NCI-H1417 treated with DMSO at 0.1 percent for 48 hours (cell line): ENCODE measurements at places on chromosomes 13 and 19.

- DNase-seq = no peak
Observed at GRCh38 chr13:111142472-111142871, 27.4 kb downstream of the ARHGEF7 start.

- DNase-seq = no peak
Observed at GRCh38 chr19:44912854-44913253, 1.6 kb upstream of the APOC1 start.

DNA sequence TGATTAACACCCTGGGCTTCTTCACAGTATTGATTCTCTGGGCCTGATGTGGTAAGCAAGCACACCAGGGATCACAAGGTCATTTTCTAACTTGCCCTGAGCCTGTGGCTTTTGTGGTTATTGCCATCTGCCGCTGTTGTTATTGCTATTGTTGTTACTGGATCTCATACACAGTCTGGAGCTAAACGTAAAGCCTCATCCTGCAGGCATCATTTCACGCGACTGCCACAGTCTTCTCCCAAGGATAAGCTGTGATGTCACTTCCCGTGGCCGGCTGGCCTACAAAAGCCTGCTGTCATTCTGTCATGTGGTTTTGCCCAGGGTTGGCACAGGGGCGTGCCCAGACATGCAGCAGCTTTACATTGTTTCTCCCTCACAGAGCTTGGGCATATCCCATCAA lies 154.0 kb upstream of the GPR12 start:
- DNase-seq = no peak

DNA sequence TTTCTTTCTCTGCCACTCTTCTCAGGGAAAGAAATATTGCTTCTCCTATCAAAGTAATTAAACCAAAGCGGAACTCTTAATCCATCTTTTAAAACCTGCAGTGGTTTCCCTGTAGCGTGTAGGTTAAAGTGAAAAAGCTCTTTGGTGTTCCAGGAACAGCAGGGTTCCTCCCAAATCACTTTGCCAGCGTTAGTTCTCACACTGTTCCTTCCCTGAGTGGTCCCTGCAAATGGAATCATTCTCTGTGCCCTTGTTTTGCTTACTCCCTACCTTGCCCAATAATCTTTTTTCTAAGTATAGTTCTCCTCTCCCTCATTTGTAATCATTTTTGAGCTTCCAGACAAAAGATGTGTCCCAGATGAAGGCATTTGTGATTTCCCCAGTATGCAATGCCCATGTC lies 207.5 kb downstream of the HS6ST3 start:
- DNase-seq = no peak

GRCh38 chr19:53195265-53195903 lies 2.2 kb upstream of the ZNF665 start:
- peak; percentile 33 for DNase-seq

DNA sequence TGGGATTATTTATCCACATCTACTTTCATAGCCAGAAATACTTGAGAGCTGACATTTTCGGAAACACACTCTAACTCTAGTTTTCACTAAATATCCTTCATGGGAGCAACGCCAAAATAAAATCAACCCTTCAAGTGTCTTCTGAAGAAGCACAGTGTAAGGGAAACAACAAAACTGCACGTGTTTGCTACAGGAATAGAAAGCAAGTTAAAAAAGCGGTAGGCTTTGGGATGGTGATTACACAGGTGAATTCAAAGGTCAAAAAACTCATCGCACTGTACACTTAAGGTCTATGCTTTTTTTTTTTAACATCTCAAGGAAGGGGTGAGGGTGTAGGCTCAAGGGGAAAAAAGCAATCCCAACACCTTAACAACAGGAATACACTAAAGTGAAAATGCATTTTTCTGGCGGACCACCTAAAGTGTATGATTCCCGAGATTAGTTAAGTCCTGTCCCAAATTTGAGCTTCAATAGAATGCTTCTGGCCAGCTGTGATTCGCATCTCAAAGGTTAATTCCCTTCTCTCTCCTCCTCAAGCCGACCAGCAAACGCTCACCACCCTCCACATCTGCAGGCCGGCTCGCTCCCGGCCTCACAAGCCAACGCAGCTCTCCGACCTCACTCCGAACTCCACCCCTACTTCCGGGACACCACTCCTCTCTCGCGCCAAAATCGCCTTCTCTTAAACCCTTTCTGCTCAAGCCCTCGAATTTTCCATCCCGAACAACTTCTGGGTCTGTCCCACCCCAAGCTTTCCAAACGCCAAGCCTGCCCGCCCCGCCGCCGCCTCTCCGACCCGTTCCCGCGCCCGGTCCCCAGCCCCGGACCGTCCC lies 1.1 kb downstream of the ARGLU1 start:
- DNase-seq = no peak

GRCh38 chr19:28736528-28736927 lies 476.4 kb downstream of the UQCRFS1 start:
- no peak for DNase-seq

GRCh38 chr19:8208922-8209461 lies at the start of gene CERS4:
Gene CERS4 (plus strand): TSS chr19:8209370. CDS start chr19:8251077, 41,707 bp downstream.
- peak; percentile 62 for DNase-seq

DNA sequence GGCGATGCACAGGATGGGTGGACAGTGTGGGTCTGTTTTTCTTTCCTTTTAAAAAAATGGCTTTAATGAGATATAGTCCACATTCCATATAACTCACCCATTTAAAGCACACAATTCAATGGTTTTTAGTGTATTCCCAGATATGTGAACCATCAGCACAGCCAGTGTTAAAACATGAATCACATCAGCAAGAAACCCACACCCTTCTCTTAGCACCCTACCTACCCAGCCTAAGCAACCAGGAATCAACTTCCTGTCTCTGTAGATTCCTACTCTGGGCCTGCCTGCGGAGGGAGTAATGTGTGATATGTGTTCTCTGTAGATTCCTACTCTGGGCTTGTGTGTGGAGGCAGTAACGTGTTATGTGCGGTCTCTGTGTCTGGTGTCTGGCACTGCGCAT lies 11.9 kb downstream of the TMEM255B start:
- DNase-seq = no peak

GRCh38 chr13:34638897-34639296 lies 303.2 kb upstream of the NBEA start:
- DNase-seq = no peak

DNA sequence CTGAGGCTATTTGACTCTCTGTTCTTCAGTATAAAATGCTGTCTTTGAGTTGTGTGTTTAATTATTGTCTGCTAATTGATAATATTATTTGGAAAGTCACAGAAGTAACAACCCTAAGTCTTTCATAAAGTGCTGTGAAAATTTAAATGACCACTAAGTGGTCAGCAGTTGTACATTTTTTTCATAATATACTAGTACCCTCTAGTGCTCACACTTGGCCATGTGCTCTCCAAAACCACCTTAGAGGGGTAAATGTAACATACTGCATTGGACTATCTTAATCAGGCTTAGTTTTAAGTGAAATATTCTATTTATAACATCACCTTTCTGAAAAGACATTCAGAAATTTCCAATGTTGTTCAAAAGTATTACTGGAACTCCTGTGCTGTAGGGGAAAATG lies 745.3 kb downstream of the GPC5 start:
- peak; percentile 16 for DNase-seq

DNA sequence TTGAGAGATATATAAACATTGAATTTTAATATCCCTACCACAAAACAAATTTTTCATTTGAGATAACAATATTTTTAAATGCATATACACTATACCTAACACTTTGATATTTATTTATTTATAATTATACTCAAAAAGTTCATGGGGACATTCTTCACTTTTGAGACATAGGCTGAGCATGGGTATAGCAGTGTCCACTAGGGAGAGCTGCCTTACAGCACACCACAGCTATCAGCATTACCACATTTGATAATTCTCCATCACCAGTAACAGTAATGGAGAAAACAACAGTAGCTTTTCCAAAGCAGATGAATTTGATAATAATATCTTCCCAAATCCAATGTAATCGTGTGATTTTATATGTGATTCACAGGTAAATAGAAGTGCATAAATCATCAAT lies 626.1 kb downstream of the DACH1 start:
- DNase-seq = no peak

DNA sequence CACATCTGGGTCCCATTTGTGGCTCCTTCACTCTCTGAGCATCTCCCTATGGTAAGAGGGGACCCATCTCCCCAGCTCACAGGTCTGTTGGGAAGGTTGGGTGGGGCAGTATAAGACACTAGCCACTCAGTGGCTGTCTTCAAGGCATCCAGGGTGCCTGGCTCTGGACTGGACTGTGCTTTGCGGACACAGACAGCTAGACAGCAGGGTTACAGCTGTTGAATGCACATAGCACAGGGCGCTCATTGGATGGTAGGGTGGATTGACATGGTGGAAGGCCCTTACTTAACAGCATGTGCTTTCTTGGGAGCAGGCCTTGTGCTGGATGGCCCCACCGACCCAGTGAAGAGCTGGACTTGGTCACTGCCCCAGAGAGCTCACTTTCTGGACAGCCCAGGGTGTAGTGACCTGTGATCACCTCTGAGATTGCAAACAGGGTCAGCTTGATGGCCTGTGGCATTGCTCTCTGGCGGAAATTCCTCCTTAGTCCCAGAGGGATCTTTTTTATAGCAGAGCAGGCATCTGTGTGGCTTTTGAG lies 1.9 kb downstream of the ZNF444 start:
- no peak for DNase-seq

DNA sequence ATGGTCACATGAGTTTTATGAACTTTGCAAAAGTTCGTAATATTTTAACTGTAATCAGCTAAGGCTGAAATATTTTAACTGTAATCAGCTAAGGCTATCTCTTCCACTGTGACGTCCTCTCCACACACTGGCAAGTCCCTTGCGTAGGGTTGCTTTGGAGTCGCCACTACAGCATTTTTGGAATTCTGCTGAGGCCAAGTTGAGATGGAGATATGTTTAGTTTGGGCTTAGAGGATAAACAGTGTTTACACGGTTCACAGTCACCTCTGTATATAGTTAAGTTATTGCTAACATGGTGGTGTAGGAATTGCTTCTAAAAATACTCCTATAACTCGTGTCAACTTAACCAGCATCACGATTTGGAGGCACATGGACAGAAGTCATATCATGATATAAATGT lies 143.6 kb upstream of the SERP2 start:
- no peak for DNase-seq

- no peak for DNase-seq
Observed at GRCh38 chr19:23956051-23956450, 41.4 kb downstream of the ZNF726 start.

DNA sequence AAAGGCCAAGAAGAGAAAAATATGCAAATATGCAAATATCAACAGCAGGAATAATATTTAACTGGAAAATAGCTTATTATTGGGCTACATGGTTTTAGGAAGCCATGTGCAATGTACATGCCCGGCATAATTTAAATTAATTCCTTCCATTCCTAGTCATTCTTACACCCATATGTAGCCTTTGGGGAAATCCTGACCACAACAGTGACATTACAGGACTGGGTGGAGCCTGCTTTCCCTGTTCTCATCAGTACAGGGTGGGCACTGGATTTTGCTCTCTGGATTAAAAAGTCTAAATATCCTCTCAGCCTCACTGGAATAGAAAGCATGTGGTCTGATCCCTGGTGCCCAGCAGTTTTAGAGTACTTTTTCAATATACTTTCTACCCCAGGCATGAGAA lies 198.2 kb downstream of the DNAJC15 start:
- DNase-seq = no peak

DNA sequence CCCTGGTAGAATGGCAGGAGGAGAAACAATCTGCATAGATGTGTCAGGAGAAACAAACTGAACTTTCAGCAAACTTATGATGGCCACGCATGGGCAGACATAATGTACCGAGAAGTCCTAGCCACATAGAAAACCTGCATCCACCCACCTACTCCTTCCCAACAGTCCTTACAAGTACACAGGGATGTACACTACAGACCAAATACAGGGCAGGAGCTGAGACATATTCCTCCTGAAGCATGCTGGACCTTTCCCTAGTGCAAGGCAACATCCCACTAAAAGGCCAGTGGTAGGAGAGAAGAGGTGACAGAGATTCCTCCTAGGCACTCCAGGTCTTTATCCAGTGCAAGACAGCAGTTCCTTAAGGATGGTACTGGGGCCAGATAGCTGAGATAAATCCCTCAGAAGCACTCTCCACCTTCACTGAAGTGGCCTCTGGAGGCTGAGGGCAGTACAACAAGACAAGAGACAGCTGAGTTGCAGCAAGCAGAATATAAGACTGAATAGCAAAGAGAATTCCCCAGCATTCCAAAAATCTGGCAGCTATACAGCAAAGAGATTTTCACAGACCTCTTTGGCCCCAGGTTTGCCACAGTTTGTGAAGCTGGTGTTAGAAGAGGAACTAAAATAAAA lies 18.3 kb downstream of the VWA8 start:
- DNase-seq = no peak

- DNase-seq = no peak
Observed at GRCh38 chr13:41004875-41005693, 14.0 kb downstream of the ELF1 start.

GRCh38 chr19:1064661-1065605 lies 2.0 kb upstream of the ARHGAP45 start:
- no peak for DNase-seq

DNA sequence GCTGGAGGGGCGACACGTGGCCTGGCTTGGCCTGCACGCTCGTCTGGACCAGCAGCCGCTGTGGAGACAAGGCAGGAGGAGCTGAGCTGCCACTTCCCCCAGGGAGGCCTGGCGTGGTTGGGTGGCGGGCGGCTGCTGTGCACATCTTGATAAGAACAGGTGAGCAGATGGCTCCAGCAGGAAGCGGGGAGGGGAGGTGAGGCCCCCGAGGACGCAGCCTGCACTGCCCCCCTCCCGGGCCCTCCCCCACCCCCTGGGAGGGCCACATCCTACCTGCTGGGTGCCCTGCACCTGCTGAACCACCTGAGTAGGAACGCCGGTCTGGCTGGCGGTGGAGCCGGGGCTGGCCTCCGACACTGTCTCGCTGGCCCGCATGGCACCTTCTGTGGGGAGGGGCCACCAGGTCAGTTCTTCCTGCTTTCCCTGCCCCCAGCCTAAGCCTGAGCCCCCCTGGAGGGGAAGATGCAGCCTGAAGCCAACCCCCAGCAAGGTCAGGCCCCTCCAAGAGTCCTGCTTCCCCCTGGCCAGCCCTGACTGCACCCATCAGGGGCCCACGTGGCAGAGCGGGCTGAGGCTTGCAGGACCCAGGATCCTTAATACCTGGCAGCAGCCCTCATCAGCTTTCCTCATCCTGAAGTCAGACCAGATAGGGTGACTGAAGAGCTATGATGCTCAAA lies 22.8 kb downstream of the RFX1 start:
- DNase-seq = peak; percentile 58

GRCh38 chr19:6710273-6711077 lies 10.0 kb downstream of the C3 start:
- no peak for DNase-seq

GRCh38 chr13:52156724-52157261 lies 2.6 kb downstream of the NEK3 start:
- no peak for DNase-seq

DNA sequence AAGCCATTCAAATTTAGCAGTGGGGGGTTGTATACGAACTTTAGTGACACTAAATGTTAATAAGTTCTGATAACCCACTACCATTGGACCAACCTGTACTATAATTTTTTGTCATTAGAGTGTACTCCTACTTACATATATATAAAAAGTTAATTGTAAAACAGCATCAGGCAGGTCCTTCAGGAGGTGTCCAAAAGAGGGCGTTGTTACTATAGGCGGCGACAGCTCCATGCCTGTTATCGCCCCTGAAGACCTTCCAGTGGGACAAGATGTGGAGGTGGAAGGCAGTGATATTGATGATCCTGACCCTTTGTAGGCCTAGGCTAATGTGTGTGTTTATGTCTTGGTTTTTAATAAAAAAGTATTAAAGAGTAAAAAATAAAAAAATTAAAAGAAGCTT lies 27.5 kb downstream of the SPRYD7 start:
- DNase-seq = no peak
